NCI-H1417 treated with DMSO at 0.1 percent for 48 hours (cell line): ENCODE measurements at places on chromosomes 5 and 9.

GRCh38 chr5:58048185-58048925, 411.5 kb downstream of the PLK2 start:
- DNase-seq = no peak

- no peak for DNase-seq
Measured at GRCh38 chr5:79560771-79561524, 47.0 kb upstream of the HOMER1 start.

DNA sequence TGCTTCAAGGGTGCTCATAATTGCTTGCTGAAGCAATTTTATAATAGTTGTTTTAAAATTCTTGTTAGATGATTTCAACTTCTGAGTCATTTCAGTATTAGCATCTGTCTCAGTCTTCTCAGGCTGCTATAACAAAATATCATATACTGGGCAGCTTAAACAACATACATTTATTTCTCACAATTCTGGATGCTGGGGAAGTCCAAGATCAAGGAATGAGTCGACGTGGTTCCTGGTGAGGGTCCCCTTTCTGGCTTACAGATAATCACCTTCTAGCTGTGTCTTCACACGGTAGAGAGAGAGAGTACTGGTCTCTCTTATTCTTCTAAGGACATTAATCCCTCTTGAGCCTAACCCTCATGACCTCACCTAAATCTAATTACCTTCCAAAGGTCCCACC, 160.4 kb downstream of the SIL1 start:
- no peak for DNase-seq

GRCh38 chr9:121439016-121439415, 60.6 kb downstream of the GGTA1 start:
- no peak for DNase-seq

DNA sequence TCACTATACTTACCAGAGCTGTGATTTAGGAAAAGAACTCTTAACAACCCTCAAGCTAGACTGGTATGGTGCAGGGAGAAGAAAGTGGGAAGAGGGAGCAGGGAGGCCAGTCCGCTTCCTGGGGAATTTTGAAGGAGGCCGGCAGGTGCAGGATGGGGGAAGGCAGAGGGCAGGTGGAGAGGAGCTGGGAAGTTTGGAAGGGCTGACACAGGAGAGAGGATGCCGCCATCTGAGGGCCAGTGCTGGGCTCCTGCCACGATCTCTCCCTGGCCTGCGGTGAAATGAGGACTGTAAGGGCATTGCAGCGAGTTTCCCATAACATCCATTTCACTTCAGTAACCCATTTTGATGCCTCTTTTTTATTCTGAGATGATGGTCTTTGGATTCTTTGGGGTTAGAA, 8.9 kb downstream of the DAB2IP start:
- DNase-seq = no peak
